ENCODE measurements at places on chromosomes 2 and 18. TPM values are rescaled to one million over a fixed set of nuclear protein-coding genes. Genes with fewer than 3 reads are reported as not detected.

DNA sequence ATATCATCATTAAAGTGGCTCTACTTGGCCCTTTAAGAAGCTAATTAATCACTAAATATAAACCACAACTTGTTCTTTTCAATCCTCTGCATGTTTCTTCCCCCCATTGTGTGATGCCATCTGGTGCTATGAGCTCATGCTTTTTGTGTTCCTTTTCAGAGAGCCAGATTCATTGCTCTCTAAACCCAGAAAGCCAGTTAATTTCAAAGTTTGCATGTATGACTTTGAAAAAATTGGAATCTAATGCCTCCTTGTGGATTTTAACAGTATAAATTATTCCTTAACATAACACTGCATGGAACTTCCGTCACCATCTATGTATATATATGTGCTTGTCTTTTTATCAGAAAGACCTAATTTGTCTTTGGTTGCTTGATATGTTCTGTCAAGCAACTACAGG is 31.1 kb downstream of the TMEM178A start:
- no peak for DNase-seq

DNA sequence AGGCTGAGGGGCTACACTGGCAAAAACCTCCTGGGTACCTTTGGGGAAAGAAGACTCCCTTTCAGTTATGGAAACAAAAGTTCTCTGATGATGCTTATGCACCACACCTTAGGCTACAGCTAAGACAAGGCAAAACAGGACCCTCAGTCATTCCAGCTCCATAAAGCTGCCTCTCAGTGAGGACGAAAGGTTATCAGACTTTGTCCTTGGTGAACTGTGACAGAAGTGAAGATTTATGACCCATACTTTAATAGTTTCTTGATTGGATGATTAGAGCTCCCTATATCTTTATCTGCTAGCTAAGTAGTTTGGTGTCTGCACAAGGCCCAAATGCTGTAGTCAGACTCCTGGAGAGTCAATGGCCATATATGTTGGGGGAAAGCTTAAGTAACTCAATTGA is 40.6 kb upstream of the SPRED2 start:
- no peak for DNase-seq

- no peak for DNase-seq
Observed at GRCh38 chr2:120294008-120294340, 41.3 kb downstream of the RALB start.

DNA sequence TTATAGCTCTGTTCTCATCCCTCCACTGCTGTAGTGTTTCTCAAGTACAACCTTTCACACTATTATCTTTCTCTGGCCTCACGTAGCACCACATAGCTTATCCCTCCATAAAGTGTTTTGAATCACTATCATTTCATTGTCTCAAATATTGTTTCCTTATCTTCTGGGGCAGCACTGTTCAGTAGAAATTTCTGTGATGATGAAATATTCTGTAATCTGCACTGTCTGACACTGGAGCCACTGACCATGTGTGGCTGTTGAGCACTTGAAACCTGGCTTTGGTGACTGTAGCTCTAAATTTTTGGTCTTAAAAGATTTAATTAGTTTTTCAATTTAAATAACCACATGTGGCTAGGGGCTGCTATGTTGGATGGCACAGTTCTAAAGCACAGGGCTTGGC is 78.9 kb downstream of the CPS1 start:
- no peak for DNase-seq

GRCh38 chr2:121203591-121204249 is 81.3 kb downstream of the TFCP2L1 start:
- no peak for DNase-seq

DNA sequence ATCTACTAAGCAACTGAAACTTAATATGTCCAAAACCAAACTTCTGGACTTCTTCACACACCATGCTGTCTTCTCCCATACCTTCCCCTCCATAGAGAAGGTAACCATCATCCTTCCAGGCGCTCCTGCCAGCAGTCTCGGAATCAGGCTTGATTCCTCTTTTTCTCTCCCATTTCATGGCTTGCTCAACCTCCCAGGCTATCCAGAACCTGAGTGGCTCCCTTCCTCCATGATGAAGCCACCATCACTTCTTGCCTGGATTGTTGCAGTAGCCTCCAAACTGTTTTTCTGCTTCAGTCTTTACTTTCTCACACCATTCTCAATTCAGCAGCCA is 40.1 kb upstream of the NDUFV2 start:
- DNase-seq: no peak

DNA sequence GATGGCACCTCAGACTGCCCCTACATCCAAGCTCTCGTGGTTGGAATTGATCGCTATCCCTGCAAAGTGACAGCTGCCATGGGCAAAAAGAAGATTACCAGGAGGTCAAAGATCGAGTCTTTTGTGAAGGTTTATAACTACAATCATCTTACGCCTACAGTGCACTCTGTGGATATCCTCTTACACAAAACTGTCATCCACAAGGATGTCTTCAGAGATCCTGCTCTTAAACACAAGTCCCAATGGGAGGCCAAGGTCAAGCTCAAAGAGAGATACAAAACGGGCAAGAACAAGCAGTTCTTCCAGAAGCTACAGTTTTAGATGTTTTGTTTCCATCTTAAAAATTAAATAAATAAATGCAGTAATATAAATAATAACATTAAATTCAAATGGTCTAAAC is 45.4 kb downstream of the INO80D start:
- no peak for DNase-seq

DNA sequence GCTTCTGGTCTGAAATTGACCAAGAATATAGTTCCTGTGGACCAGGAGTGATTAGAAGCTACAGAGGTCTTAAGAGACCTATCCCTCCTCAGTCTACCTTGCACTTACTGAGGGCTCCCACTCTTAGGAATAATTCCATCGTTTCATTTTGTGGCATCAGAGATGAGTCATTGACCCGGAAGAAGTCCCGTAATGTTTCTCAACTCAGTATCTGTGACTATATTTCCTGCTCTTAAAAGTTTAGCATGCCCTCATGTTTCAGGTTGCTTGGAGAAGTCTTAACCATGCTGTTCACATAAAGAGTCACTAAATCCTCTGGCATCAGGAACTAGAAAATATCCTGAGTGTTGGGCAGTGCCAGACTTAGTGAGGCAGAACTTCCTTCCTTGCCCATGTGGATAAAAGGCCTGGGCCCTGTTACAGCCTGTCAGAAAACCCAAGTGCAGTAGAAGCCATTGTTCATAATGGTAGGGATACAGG is at the start of gene IL36A:
TSS of gene IL36A (plus strand) at position 430 of the 480 bp plus-strand sequence. CDS start 413 bp downstream, outside the sequence.
- DNase-seq: no peak

DNA sequence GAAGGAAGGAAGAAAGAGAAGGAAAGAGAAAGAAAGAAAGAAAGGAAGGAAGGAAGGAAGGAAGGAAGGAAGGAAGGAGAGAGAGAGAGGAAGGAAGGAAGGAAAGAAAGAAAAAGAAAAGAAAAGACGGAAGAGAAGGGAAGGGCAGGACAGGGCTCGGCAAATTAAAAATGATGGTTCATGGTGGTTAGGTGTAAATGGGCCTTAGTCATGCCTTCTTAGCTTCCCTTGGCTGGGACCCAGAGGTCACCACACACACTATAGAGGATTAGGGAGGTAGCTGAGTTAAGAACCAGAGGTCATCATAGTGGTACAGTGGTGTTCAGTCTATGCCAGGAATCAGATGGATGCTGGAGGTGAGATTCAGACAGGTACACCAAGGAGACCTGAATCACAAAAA is 9.3 kb upstream of the ATL2 start:
- no peak for DNase-seq

- DNase-seq: no peak
Observed at GRCh38 chr2:211281430-211282073, 725.2 kb downstream of the CPS1 start.

DNA sequence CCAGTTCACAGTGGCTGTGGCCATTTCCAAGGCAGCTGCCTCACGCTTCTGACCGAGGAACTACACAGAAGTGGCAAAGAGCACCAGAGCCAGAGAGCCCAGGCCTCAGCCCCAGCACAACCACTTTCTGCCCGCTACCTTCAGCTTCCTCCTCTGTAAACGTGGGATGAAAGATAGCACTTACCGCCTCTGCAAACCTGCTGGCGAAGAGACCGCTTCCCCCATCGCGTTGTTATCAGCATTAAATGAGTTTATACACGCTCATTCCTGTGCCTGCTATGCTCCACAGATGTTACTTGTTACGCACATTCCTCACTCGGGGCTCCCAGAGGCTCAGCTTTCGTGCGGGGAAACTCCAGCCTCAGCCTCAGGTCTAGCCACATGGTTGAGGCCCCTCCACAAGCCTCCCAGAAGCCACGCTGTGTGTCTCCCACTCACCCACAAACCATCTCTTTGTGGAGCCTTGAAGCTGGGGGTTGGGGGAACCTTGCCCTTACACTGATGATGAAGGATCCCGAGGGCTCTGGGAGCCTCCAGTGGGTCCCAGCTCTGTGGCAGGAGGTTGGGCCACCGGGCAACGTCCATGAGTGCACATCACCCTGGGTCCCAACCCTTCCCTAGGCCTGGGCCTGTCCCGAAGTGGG is 63.3 kb upstream of the SMAD7 start:
- DNase-seq: no peak

TACR1 gene
- not detected for total RNA-seq

CRYGC gene
- total RNA-seq: not detected

CMPK2 gene
- total RNA-seq: not detected

CKAP2L gene
- 17.7 TPM for total RNA-seq

CDH19 gene
- total RNA-seq: not detected
